ENCODE measurements at places on chromosomes 7 and 10.

- no peak for DNase-seq
Observed at GRCh38 chr7:31776616-31777015, 89.6 kb downstream of the PPP1R17 start.

DNA sequence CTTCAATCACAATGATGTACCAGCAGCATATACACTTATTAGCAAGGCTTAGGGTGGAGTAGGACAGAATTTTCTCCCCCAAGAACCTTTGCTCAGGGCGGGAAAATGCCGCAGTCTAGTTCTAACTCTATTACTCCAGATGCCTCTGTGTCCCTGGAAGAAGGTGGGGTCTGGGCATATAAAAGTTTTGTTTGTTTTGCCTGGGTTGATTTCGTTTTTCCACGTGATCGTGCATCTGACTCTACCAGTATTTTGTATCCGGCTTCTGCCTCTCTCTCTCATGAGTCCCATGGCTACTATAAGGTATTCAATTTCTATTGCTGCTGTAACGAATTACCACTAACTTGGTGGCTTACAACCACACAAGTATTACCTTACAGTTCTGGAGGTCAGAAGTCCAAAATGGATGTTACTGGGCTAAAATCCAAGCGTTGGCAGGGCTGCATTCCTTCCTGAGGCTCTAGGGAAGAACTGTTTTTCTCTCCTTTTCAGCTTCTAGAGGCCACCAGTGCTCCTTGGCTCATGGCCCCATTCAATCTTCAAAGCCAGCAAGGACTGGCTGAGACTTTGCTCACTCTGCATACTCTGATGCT, 181.2 kb upstream of the PRSS58 start:
- DNase-seq, result no peak

GRCh38 chr10:22761569-22762220, 47.3 kb upstream of the PIP4K2A start:
- no peak for DNase-seq

- no peak for DNase-seq
Observed at GRCh38 chr7:101906291-101907240, 89.1 kb downstream of the CUX1 start.

DNA sequence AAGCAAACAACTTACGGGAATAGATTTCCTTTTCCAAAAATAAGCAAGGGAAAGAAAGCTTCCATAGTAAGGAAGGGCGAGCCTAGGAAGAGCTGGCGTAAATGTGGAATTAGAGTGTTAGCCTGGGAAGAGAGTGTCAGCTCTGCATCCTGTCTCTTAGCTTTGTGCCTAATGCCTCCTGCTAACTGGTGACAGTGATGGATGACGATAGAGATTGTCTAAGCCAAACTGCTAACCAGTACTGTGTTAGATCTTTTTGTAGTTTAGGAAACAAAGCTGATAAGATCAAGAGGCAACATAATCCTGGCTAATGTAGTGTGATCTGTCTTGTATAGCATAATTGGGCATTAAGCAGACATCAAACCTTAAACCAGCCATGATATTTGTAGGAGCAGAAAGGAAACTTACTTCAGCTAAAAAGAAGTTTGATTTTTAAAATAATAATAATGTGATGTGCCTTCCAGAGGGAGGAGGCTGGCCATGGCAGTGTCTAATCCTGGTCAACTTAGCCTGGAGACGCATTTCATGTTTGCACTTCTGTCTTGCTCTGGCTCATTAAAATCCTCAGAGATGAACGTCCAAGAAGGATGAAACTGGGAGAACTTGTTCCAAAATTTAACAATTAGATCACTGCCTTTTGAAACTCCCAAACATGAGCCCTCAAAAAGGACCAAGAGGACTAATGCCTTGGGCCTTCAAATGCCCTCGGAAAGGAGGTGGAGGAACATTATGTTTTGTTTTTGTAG, 85.1 kb downstream of the FAM204A start:
- no peak for DNase-seq

GRCh38 chr10:127849921-127850320, 42.8 kb downstream of the CLRN3 start:
- DNase-seq, result no peak

- DNase-seq, result no peak
Observed at GRCh38 chr10:46516660-46517416, 39.6 kb downstream of the GPRIN2 start.

DNA sequence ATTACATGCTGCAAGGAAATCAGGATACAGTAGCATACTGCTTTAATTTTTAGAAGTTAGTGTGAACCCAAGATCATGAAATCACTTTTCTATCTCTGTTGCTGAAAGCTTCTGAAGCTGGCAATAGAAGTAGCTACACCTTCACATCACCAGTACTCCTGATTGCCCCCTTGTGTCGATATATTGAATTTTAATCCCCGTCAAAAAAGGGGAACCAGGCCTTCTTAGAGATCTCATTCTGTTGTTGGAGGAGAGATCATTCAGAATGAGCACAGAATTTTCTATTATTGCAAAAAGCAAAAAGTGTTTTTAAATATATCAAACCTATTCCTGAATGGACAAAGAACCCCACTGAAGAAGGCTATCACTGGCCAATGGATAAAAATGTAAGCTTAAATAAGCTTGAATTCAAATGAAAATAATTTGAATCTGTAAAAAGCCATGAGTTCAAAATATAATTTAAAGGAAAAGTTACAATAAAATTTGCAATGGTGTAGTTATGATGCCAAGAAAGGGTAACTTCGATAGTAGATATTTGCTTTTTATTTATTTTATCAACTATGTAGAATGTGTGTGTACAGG, 39.7 kb upstream of the TEX47 start:
- no peak for DNase-seq

DNA sequence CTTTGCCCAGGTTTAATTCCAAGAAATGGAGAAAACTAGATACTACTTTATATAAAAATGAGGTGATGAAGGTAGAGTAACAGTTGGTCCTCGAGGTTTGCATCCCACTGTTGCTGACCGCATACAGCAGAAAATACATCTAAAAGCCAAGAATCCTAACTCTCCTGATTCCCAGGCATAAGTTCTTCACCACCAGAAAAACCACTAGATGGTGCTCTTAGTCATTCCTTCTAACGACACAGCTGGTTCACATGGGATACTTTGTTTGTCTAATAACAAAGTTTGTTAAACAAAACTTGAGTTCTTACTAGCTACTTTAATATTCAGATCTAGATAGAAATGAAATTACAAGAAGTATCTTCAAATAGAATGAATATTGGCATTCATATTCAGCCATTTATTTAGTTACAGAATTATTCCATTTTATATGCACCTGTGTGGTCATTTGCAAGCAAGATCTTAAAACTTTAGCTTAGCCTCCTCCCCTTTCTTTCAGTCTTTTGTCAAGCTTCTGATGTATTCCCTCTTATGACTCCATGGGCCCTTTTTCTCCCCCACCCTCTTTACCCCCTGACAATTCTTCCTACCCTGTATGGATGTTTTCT, 54.1 kb upstream of the CYP26C1 start:
- no peak for DNase-seq

DNA sequence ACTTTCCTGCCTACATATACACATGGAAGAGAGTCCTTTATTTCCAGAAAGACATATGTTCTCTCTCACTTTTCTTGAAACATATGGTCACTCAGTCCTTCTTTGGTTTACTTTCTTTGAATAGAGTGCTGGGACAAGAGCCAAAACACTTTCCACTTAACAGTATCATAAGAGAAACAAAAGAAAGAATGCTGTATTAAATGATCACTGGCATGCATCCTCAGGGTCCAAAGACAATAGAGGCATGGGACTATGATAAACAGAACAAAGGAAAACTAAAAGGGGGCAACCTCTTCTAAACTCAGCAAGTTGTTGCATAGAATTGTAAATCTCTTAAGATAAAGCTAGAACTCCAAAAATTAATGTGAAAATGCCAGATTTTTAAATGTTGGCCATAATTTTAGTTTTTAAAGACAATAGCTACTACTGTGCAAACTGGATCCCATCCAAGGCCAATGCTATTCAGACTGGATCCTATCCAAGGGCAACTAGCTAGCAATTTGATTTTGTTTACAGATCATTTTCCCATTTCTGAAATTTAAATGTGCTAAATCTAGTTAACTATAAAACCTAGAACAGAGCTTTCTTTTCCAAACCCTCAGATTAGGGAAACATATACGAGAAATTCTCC, 687.5 kb downstream of the SORCS3 start:
- peak; percentile 13 for DNase-seq

DNA sequence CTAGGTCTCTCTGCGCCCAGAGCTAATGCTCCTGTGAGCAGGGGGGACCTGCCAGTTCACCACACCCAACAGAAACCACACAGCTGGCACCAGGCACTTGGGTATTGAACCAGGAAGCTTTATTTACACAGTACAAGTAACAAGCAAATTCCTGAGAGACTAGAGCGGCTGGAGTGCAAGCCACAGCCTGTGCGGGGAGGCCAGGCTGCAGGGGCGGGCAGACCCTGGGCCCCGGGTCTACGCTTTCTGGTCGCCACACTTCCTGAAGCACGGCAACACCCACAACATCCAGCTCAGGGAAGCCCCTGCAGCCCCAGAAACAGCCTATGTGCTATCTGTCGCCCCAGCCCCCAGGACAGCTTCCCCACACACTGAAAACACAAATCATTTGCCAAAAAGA, 125.0 kb downstream of the FAM53B start:
- no peak for DNase-seq

DNA sequence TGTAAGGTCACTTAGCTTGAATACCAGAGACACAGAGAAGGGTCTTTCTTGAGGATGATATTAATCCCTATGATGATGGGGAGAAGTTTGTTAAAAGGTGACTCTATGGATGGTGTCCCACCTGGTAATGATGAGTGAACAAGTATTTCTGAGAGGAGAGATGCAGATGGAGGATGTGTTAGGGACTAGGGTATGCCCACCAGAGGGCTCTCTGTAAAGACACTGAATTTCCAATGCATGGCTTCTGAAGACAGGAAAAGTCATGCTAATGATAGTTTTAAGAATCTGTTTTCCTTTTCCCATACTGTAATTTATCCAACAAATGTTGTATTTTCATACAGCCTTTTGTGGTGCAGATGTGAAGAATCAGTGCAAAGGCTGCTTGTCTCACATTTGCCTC, 1250.9 kb upstream of the CELF2 start:
- no peak for DNase-seq

DNA sequence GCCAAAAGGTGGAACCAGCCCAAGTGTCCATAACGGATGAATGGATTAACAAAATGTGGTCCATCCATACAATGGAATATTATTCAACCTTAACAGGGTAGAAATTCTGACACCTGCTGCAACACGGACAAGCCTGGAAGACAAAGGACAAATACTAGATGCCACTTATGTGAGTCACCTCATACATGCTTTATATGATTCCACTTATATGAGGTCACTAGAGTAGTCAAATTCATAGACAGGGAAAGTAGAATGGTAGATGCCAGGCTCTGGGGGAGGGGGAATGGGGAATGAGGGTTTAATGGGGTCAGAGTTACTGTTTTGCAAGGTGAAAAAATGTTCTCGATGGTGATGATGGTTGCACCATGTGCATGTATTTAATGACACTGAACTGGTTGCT, 34.0 kb upstream of the CYTH3 start:
- DNase-seq, result no peak

Data from NCI-H1930 (cell line).